ENCODE measurements at places on chromosomes 12 and 14.
A peak's percentile ranks its signal among the peaks of the same experiment; 100 is the strongest.

DNA sequence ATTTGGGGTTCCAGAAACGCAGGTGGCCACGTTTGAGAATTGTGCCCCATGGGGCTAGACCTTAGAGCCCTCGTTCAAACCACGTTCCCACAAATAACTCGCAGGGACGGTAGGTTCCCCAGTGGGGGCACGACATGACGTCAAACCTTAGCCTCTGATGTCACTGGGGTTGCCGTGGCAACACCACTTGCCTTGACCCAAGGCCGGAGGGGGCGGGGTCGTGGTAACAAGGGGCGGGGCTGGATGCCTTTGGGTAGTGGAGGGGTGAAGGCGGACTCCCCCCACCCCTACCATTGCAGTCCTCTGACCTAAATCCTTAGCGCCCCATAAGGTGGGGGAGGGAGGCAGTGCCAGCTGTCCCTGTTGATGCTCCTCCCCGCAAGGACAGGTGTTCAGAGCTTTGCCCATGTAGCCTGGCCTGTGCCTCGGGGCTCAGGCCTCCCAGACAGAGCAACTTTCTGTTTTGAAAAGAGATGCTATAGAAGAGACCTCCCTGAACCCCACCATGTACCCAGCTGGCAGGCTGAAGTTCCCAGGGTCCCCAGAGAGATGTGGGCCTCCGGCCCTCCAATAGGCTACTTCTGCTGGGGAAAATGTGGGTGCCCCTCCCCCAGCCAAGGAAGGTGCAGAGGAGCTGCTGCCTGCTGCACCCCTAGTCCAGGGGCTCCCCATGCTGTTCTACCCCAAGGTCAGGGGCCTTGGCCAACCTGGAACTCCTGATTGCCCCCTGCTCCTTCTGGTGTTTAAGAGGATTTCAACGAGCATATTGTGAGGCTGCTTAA, 1.9 kb downstream of the FAM222A start:
- no peak for DNase-seq

DNA sequence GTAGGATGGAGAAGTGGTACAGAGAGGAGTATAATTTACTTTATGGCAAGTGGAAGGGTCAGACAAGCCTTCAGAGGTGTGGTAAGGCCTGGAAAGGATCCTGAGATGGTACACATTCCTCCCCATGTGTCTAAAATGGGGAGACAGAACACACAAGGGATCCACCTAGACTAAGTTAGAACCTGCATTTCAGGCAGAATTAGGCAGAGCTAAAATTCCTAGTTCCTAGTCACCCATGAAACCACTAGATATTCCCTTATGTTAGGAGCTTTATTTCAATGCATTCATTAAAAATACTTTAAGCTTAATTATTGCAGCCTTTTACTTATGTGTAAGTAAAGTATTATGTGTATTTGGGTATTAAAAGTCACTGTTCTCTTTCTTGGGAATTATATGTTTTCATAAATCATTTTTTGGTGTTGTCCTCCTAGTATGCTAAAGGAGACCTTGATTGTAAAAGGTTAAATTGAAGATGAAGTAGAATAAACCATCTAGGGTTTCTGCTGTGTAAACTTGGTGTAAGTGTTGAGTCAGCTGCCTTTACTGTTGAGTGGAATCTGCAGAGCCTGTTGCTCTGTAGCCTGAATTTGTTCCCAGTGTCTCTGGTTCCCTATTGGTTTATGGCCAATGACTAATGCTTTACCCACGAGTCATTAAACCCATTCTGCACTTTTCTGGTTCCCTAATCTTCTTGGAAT, 423.2 kb downstream of the ATP23 start:
- peak; percentile 98 for DNase-seq

DNA sequence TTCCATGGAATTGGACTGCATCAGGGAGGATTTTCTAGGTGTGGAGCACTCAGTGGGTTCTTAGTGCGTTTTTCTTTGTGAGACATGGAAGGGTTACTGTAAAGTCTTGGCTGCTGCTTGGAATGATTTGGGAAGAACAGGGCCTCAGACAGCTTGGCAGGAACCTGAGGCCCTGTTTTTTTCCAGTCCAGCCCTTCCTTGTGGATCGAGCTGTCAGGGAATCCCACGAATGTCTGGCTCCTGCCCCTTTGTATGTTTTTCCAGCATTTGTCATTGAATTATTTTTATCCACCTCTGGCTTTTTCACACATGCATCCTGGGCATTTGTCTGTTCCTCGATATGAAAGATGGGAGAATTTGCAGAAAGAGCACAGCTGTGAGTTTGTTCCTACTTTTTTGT, 158.5 kb downstream of the TGFB3 start:
- no peak for DNase-seq

- no peak for DNase-seq
Measured at GRCh38 chr12:23885394-23885793, 64.1 kb downstream of the SOX5 start.

- no peak for DNase-seq
Measured at GRCh38 chr14:51648296-51648695, 3.4 kb upstream of the FRMD6 start.

GRCh38 chr12:102776041-102776440, 141.0 kb downstream of the PAH start:
- no peak for DNase-seq

DNA sequence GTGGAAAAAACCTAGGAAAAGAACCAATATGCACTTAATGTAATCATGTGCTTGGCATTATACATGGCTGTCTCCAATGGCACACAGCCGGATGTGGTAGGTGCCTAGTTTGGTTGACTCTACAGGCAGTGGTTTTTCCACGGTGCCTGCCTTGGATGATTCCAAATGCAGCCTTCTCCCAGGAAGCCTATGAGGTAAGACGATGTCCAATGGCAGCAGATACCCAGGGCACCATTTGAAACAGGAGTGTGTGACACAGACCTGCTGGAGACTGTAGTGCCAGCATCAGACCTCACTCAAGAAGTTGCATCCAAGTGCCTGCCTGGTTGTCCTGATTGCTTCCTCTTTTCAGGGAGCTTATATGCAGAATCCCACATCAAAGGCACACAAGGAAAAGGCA, 88.0 kb upstream of the VASH1 start:
- DNase-seq, result no peak

DNA sequence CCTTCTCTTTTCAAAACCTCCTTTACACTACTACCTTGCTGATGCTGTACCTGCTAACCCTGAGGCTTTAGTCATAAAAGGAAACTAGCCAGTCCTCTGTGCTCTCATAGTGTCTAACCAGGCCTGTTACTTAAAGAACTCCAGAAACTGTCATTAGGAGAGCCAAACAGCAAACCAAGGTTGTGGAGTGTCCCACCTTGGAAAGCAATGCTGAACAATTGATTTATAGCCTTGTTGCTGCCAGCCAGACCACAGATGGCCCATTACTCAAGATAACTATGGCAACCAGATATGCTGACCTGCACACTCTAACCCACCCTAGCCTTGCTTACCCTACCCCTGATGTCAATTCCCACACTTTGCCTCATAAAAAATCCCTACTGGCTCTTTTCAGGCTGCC, 26.5 kb upstream of the BCAT1 start:
- no peak for DNase-seq

DNA sequence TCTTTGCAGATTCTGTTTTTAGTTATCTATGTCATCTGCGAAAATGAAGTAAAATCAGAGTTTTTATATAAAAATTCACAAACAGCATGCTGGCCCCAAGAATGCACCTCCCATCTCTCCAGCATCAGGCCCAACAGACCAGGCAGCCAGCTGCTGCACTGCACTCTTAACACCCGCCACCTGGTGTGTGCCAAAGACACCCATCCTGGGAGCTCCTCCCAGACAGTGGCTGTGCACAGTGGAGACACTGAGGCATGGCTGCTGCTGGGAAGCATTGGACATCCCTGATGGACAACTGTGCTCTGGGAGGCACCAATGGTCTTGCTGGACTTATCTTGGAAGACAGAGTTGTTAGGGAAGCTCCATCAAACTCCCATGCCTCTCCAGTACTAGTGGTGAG, 817.2 kb downstream of the TMEM121 start:
- no peak for DNase-seq

GRCh38 chr12:42985506-42985905, 396.0 kb upstream of the PRICKLE1 start:
- DNase-seq, result peak; percentile 79

GRCh38 chr12:19596434-19597166, 157.3 kb downstream of the AEBP2 start:
- no peak for DNase-seq

DNA sequence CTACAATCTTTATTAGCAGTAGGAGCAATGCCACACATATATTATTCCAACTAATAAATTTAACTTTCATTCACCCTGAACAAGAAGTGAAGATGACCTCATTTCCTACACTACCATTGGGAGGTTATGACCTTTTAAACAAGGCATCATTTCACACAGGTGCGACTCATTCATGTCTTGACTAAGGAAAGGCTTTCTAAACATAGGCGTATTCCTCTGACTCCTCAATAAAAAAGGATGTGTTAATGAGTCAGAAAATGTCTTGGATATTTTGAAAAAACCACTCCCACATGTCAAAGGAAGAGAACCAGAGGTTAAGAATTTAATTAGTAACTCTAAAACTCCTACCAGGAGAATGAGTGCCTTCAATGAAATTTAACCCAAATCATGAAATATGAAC, 115.2 kb downstream of the PRICKLE1 start:
- DNase-seq, result peak; percentile 81

DNA sequence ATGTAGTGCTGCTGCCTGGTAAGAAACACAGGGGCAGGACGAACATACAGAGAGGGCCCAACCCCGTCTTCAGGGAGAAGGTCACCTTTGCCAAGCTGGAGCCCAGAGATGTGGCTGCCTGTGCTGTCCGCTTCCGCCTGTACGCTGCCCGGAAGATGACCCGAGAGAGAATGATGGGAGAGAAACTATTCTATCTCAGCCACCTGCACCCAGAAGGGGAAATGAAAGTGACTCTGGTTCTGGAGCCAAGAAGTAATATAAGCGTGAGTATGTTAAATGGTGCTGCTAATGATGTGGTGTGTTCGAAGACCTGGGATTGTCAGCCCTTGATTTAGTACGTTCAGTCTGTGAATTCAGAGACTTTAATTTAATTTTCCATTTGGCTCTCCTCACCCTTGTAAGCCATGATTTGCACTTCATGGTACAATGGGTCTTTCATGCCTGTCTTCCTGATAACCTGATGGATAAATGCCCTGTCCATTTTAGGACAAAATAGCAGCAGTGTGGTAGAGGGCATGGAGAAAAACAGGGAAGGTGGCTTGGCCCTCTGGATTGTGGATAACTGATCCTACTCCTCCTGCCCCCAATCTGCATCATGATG, 318.9 kb downstream of the SNAPC1 start:
- DNase-seq, result no peak

DNA sequence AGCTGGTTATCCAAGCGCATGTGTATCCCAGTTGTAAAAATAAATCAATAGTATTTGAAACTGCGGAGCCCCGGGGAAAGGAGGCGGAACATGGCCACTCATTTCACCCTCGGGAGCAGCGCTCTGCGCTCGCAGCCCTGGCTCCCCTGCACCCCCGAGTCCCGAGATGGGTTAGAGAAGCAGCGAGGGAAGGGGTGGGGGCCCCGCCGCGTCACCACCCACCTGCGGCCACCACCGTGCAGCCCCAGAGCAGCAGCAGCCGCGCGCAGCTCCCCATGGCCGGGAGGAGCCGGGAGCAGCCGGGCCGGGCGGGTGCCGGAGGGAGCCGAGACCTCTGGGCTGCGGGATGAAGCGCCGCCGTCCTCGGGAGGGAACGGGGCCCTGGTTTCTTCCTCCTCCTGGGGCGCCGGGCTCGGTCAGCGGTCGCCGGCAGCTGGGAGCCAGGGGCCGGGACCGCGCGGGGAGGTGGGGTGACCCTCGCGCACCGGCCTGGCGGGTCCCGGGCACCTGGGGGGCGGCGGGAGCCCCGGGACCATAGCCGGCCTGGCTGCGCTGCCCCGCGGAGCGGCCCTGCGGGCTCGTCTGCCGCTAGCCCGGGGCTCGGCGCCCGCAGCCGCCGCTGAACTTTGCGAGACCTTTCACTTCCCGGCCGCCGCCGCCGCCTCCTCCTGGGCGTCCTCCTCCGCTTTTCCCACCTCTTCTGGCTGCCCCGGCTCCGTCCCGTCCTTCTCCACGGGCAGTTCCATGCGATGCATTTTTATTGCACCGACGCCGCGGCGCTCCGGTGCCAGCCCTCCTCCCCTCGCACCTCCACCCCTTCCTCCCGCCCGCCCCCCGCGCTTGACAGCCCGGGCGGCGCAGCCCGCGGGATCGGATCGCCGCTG, at the start of gene NTN4:
TSS of gene NTN4 (minus strand) at position 732 of the 884 bp plus-strand sequence. CDS start at position 277, 455 bp downstream.
- no peak for DNase-seq

- DNase-seq, result no peak
Measured at GRCh38 chr14:36522972-36523715, 3.1 kb upstream of the NKX2-1 start.

GRCh38 chr12:57216014-57216911, at the start of gene NXPH4:
NXPH4 (plus strand) TSS chr12:57216794; CDS start chr12:57216970, 176 bp downstream.
- DNase-seq, result no peak

GRCh38 chr12:49058366-49059044, 2.1 kb downstream of the KMT2D start:
- no peak for DNase-seq

GRCh38 chr12:114439817-114440216, 33.9 kb upstream of the TBX5 start:
- no peak for DNase-seq

- peak; percentile 62 for DNase-seq
Measured at GRCh38 chr12:12181511-12181910, 85.3 kb downstream of the LRP6 start.

GRCh38 chr12:1373901-1374735, 220.3 kb downstream of the FBXL14 start:
- peak; percentile 47 for DNase-seq

GRCh38 chr12:67442347-67442841, 173.2 kb downstream of the CAND1 start:
- DNase-seq, result no peak

GRCh38 chr14:99581374-99581773, 22.6 kb downstream of the CCDC85C start:
- DNase-seq, result no peak

DNA sequence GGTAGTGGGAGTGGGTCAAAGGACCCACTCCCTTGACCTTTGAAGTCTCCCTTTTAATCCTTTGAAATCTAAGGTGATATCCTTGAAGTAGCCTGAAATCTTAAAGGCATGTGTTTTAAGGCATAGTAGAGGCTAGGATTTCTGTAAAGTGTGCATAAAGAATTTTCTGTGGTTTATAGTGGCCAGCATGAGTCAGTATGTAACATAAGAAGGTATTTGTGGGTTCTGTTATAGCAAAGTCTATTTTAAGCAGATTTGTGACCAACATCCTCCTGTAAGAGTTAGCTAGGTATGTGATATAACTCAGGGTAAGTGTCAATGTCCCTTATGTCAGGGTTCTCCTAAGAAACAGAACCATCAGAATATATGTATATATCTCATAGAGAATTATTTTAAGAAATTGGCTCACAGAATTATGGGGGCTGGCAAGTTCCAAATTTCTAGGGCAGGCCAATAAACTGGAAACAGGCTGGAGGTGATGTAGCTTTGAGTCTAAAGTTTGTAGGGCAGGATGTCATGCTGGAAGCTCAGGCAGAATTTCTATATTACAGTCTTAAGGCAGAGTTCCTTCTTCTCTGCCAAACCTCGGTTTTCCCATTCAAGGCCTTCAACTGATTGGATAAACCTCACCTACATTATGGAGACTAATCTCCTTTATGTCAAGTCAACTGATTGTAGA, 18.7 kb upstream of the EPYC start:
- peak; percentile 93 for DNase-seq
